CD4-positive, alpha-beta T cell treated with Interferon alpha-2 for 1 hour (primary cell): ENCODE measurements at places on chromosomes 3 and 15.

GRCh38 chr3:19931180-19931692 is 2.8 kb downstream of the EFHB start:
- DNase-seq = peak; percentile 44

DNA sequence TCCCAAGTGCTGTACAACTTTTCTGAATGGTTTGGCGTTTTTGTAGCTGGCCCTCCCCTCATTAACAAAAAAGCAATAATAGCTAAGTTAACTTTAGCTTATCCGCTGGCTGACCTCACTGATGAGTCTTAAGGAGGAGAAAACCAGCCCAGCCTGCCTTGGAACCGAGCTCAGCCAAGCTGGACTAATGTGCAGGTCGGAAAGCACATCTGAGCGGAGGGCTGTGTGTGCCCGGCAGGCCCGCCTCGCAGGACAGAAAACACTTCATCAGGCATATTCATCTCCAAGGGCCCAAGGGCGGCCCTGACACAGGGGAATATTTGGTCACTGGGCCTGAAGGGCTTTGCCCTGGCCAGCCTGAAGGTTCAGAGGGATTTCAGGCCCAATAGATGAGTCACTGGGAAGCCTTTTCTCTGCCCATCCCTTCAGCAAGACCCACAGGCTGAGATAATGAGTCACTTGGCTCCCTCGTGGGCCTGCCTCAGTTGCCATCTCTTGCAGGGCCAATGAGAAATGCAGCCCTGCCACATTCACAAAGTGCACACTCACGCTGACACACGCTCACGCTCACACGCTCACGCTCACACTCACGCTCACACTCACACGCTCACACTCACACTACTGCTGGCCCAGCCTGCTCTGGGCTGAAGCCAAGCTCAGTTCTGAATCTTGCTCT is 75.1 kb downstream of the SLC12A8 start:
- no peak for DNase-seq

DNA sequence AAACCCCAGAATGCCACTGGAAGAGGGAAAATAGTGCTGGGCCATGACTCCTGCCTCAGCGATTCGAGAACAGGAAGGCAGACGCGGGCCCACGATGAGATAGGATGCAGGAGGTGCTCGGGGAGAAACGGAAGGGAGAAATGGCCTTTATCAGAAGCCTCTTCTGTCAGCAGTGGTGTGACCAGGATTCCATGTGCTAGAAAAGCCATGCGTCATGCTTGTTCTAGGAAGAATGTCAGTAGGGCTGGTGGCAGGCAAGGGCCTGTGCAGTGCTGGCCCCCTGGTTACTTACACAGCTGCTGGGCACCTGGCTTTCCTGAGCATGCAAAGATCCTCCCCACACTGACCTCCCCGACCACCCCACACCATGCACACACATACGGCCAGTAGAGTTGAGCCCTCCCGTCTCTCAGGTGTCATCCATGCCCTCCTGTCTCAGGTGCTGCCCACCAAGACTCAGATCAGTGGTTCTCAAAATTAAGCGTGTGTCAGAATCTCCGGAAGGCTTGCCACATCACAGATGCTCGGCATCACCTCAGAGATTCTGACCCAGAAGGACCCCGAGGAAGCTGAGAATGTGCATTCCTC is 106.7 kb downstream of the ADAMTS17 start:
- no peak for DNase-seq

- DNase-seq = no peak
These were observed 11.4 kb upstream of the SH3GL3 start for GRCh38 chr15:83435782-83436181.

DNA sequence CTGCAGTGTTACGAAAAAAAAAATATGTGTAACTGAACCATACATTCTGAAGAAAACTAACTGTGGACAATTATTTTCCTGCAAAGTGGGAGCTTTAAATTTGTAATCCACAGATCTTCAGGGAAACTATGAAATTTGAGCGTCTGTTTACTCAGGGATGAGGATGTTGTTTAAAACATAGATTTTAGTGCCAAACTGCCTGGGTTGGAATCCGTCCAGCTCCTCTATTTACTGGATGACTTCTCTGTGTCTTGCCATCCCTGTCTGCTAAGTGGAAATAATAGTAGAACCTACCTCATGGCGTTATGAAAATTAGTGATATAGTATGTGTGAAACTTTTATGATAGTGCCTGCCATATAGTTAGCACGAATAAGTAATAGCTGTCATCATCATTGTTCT is 666.5 kb downstream of the SQOR start:
- no peak for DNase-seq

DNA sequence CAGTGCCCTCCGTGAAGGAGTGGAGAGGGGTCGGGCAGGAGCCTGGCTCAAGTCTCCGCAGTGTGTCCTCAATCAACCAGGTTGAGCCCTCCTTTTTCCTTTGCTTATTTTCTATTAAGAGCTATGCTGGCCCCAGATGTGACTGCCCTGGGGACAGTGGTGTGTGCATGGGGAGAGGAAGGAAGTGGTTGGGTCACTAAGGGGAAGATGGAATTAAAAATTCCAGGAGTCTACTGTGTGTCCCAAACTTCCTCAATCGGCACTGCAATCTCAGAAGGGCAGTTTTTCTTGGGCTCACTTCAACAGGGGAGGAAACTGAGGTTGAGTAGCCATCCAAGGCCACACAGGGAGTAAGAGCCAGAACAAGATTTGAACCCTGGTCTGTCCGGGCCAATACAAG is 13.7 kb upstream of the GRIP2 start:
- no peak for DNase-seq

- no peak for DNase-seq
These were observed 39.0 kb upstream of the IGF1R start for GRCh38 chr15:98609144-98609852.

DNA sequence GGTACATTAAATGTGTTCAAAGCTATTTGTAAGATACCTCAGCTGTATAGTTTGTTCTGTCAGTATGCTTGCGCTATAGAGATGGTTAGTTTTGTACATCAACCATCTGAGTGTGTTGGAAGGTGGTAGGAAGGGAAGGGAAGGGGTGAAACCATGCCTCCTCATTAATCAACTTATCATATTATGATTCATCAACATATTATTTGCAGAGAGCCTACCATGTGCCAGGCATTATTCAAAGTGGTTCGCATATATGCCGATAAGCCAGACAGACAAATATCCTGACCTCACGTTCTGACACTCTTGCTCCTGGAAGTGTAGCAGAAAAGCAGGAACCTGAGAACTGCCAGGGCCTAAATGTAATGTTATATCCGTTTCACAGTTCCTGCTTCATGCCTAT is 248.1 kb upstream of the NR2E3 start:
- DNase-seq = no peak

DNA sequence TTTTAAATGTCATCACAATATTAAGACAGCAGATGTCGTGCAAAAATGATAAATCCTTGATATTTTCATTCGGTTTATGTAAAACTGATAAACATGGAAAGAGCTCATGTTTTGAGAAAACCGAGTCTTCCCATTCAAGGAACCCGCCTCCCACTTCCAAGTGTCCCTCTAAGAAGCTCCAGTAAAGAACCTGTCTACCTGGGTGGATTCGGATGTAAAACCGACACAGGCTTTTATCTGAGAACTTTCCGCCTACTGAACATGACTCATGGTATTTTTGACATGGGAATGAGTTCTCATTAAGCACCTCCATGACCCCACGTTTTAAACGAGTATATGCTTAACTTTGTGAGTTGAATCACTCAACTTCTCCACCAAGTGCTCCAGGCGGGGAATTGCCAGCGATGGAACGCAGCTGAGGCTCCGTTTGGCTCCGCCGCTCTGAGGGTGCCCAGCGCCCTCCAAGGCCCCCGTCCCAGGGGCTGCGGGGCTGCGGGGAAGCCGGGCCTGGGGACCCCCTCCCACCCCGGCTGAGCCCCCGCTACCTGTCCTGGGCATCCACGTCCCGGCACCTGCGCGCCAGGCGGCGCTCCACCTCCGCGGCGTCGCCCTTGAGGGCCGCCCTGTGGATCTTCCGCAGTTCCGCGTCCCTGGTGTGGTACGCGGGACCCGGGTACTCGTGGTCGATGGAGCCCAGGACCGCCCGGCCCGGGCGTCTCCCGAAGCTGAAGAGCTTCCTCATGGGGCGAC is 119.9 kb downstream of the LMLN start:
- peak; percentile 28 for DNase-seq

DNA sequence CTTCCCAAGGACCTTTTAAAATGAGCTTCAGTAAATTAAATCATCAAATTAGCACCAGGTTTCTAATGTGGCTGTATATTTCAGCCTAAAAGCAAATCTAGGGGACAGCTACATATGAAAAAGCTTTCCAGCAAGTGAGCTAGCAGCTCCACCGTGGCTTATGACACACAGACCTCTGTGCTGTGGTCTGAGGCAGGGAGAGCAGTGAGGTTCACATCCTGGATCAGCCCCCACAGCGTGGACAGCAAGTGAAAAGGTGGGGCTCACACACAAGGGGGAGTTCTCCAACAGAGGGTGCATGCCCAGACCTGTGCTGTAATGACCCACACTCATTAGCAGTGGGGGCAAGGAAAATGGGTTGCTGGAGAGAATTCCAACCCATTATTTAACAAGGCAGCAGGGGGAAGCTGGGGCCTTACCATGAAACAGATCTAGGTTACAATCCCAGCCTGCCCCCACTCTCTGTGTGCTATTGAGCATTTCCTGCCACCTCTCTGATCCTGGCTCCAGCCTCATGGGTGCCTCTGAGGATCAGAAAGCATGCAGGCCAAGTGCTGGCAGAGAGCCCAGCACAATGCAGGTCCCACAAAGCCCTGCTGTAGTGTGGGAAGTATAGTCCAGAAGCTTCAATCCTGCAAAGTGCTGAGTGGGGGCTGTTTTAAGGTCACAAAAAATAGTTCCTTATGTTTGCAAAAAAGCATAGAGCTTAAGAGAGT is 48.2 kb downstream of the RASGRF1 start:
- no peak for DNase-seq

- DNase-seq = no peak
These were observed 37.0 kb downstream of the DAPK2 start for GRCh38 chr15:64009241-64009640.

- DNase-seq = peak; percentile 33
These were observed 1.0 kb downstream of the SPTBN5 start for GRCh38 chr15:41892621-41893421.

DNA sequence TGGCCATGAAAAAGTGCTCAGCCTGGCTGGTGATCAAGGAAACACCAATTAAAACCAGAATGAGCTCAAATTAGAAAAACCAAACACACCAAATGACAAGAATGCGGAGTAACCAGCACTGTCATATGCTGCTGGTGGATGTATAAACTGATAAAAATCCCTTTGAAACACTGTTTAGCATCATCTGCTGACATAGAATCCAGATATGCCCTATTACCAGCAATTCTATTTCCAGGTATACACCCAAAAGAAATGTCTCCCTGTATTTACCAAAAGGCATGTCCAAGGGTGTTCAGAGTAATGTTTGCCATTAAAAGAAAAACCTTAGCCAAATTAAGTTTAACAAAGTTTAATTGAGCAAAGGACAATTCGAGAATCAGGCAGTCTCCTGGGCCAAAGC is 138.6 kb downstream of the FMN1 start:
- no peak for DNase-seq

- no peak for DNase-seq
These were observed 6.4 kb downstream of the ASTE1 start for GRCh38 chr3:131020122-131020693.

GRCh38 chr15:34358367-34358766 is 8.6 kb downstream of the LPCAT4 start:
- no peak for DNase-seq

GRCh38 chr15:47983533-47983932 is 137.3 kb upstream of the SLC24A5 start:
- no peak for DNase-seq

- DNase-seq = no peak
These were observed 4.8 kb downstream of the XIRP1 start for GRCh38 chr3:39187372-39188155.

DNA sequence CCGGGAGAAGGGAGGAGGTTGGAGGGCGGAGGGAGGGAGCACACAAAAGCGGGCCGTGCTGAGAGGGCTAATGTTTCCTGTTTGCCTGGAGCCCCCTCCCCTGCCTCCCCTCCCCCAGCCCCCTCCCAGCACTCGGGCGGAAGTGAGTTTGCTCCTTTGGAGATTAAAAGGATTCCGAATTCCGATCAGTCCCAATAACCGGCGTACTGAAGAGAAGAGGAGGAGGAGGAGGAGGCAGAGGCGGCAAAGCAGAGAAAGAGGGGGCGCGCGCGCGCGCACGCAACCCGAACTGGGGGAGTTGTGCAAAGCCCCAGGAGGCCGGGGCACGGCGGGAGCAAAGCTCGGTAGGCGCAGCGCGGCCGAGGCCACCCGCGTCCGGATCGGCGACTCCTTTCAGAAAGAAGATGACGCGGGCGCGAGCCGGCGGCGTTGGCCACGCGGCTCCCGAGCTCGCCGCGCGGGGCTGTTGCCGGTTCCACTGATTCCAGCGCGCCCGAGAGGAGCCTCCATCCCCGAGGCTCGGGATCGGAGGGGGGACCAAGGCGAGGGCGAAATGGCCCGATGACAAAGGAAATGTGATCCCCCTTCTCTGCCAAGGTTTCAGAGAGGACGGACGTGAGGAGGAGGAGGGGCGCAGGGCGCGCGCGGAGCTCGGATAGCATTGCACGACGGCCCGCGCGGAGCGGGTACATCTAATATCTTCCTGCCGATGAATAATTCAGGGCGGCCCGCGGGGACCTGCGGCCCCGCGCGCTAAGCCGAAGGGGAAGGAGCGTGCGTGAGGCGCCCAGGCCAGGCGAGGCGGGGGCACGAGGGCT is 1.1 kb upstream of the TRIM71 start:
- peak; percentile 2 for DNase-seq

DNA sequence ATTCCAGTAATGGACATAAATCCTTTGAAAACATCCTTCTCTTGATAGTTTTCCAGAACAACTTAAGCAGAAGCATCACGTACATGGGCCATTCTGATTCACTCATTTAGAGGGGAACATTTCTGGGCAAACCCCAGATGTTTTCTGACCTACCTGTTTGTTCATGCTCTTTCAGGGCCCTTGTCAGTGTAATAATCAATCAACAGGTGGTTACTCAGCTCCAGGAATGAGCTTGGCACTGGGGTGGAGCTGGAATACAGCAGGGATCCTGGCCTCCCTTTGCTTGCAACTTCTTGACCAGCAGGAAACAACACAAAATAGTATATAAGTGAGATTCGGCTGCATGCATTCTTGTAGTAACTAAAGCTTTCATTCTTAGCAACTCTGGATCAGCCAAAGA is 9.2 kb upstream of the UBE2E1 start:
- no peak for DNase-seq

DNA sequence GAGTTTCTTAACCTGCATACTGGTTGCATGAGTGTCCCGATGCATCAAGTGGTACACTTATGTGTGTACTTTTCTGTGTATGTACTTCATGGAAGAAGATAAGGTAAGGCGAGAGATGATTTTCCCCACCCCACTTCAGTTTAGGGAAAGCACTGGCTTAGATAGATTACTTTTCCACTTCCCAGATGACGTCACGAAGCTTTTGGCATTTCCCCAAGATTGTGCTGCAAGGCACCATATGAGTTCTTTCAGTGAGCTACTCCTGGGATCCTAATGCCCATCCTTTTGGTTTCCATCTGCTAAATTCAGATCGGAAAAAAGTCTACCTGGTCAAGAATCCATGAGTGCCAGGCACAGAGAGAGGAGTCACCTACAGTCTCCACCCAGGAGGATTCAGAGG is 4.5 kb downstream of the IL17RB start:
- no peak for DNase-seq
